Smooth muscle cell of the pulmonary artery (primary cell): ENCODE measurements at places on chromosomes 13 and 19. TPM values are rescaled to one million over a fixed set of nuclear protein-coding genes. Genes with fewer than 3 reads are reported as not detected.

Gene UPK1A
- total RNA-seq = 0.10 and 0.13 TPM in 2 replicates

Gene PLD3
- total RNA-seq = 410 and 687 TPM in 2 replicates

Gene PSG6
- total RNA-seq = not detected in 2 replicates

Gene IGFL2
- 0.13 TPM in 1 of 2 replicates, not detected in the other for total RNA-seq

Gene LILRB2
- total RNA-seq = not detected in 2 replicates

Gene ONECUT3
- total RNA-seq = not detected in 2 replicates

Gene CARD8
- 17.7 and 23.4 TPM in 2 replicates for total RNA-seq

Gene PCDH9
- 3.8 and 26.2 TPM in 2 replicates for total RNA-seq

Gene SPINT2
- 10.9 and 17.7 TPM in 2 replicates for total RNA-seq
